ENCODE measurements at places on chromosomes 3 and 15.

DNA sequence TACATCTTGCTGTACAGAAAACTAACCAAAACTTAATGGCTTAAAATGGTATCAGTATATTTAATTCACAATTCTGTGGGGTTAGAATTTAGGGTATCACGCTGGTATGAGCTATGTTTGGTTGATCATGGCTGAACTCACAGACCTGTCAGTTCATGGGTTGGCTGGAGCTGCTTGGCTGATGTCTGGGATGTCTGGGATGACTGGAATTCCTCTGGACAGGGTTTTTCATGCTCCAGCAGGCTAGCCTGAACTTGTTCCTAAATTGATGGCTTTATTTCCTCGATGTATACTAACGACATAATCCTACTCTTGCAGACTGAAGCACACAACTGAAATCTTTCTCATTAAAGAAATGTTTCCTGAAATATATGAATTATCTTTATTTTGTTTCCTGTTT is 338.9 kb upstream of the GBE1 start:
- DNase-seq = no peak

DNA sequence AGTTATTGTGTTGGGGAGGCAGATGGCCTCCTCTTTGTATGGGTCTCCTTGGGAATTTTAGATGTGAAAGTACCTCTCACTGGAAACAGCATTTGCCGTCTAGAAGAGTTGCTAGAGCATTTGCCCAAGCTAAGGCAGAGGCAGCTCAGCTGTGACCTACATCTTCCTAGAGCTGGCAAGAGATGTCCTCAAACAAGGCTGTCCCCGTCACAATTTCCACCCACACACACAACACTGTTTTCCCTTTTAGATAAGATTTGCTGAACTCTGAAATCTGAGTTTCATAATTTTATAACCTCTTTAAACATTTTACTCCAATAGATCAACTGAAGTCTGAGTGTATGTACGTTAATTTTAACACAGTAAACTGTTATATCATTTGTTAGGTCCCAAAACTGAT is 352.6 kb downstream of the EPHB1 start:
- DNase-seq = no peak

- DNase-seq = no peak
These were observed 169.5 kb upstream of the SMAD3 start for GRCh38 chr15:66895794-66896453.

- no peak for DNase-seq
These were observed 59.1 kb upstream of the SLC6A1 start for GRCh38 chr3:10933470-10933804.

- DNase-seq = no peak
These were observed 418.1 kb downstream of the OCA2 start for GRCh38 chr15:27681038-27681437.

- no peak for DNase-seq
These were observed 16.9 kb upstream of the SCAMP5 start for GRCh38 chr15:74978503-74978902.

- DNase-seq = no peak
These were observed 4.2 kb downstream of the HHATL start for GRCh38 chr3:42698216-42698910.

DNA sequence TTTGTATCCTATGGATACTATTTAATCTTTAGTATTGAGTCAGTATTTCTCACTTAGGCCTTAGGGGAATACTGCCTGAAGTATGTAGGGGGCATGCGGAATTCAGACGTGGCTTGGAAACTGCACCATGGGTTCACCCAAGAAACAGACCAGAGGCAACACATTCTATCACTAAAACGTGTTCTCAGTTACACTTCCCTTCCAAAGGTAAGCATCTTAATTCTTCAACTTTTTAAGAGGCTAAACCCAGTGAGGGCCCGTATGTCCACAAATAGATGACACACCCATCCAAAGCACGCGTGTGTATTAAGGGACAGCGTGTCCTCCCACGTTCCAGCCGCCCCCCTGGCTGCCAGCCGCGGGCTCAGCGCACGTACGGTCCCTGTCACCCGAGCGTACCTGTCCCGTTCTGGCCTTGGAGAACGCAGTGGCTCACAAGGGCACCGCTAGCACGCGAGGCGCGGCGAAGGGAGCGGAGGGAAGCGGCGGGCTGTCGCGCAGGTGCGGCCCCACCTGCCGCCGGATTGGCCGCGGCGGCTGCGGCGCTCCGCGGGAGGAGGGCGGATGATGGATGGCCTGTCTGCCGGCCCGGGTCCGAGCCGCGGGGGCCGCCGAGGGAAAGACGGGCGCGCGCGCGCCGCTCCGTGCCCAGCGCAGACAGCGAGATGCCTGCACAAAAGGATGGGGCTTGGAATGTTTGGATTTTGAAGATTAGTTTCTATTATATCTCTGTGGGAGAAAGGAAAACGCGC is 1003.9 kb upstream of the NR2F2 start:
- no peak for DNase-seq

DNA sequence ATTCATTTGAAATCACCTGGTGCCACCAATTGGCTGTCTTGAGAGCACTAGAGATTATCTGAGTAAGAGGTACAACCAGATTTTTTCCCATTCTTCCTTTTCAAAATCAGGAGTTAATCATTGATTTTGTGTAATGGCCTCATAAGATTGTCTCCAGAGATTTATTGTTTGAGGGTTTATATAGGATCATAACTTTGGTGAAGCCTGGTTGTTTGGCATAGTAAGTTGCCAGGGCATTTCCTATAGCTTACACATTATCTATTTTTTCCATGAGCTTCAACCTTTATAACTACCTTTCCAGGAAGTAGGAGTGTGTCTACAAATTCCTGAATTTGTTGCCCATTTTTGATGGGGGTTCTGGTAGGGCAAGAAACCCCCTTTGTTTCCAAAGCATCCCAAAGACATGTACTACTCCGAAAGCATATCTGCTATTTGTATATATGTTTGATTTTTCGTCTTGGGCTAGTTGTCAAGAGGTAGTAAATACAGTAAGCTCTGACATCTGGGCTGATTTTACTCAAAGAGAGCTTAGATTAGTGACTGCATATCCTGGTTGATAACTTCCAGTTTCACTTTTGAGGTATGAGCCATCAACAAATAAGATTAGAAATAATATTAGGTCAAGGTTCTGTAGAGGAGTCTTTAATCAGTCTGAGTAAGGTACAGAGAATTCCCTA is 11.7 kb upstream of the PRR23B start:
- no peak for DNase-seq

- no peak for DNase-seq
These were observed 15.6 kb upstream of the GYG1 start for GRCh38 chr3:148975696-148976095.

DNA sequence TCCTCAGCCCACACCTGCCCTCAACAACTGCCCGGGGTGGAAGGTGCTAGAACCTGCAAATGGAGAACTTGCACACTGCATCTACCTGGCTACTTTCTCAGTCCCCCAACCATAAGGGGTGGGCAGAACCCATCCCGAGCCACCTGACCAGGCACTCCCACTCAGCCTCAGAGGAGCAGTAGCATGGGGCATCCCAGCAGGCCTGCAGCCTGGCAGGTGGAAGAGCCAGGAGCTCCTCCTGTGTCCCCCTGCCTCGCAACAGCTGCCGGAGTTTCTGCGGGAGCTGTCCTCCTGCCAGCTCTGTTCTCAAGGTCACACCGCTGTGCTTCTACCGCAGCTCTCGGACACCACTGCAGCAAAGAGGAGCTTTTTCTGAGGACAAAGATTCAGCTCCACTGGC is 27.5 kb downstream of the RAB6B start:
- no peak for DNase-seq

DNA sequence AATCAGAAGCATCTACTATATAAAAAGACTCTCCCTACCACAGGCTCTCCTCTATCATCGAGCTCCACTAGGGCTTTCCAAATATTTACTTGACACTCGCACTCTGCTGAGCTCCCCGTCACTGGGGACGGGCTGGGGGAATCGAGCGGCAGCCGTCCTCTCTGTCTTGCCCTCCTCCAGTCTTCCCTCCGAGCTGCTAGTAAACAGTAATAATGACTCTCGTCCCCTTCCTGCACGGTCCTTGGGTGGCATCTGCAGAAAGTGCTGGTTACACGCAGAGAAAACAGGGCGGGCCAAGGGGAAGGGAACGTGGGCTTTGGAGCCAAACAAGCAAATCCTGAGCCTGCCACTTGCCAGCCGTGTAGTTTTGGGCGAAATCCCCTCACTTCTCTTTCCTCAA is 96.6 kb downstream of the LRIG1 start:
- no peak for DNase-seq

- no peak for DNase-seq
These were observed 2.1 kb upstream of the ALAS1 start for GRCh38 chr3:52195823-52196331.

- no peak for DNase-seq
These were observed 268.4 kb upstream of the ROPN1 start for GRCh38 chr3:124260206-124260915.

DNA sequence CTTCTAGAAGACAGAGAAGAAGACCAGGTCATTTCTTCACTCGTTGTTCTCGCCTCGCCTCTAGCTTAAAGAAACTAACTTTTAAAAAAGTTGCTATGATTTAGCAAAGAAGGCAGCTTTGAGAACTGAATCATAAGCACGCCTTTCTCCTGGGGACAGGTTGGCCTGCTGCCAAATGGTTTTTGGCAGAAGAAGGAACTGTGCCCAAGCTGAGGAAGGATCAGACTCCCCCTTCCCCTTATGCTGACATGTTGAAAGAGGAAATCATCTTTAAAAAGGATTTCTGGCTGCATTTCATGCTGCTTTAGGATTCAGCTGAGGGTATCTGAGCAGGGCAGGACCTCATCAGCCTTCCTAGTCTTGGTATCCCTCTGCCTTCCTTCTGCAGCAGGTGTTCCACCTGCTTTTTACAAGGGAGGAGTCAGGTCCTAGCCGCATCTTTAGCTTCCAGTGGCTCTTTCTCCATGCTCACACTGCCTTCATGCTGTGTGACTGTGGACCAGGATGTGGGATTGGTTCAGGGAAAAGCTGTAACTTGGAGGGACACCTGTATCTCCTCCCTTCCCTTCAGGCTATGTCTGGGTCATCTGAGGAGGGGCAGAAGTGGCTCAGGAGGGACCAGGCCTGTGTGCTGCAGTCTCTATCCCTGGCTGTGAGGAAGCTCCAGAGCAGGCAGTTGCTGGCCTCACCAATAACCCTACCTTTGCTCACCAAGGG is 34.1 kb upstream of the HACD2 start:
- no peak for DNase-seq

DNA sequence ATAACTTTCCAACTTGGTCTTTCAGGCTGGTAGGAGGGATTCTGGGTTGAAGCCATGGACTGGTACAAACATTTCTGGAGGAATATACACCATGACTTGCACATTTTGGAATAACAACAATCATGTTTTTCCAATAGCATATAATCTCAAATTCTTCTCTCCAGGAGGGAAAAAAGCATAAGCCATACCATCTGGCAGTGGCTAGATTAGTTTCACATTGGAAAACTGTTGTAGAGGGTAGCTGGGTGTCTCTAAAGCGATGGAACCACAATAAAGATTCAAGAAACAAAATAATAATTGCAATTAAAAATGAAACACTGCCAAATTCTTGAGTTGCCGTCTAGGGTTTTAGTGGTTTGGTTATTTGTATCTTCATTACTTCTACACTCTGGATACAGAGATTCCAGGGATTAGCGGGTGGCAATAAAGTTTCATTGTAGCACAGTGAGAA is 278.5 kb upstream of the RASGRP1 start:
- no peak for DNase-seq

- no peak for DNase-seq
These were observed 10.1 kb upstream of the RBM5 start for GRCh38 chr3:50078622-50079021.

DNA sequence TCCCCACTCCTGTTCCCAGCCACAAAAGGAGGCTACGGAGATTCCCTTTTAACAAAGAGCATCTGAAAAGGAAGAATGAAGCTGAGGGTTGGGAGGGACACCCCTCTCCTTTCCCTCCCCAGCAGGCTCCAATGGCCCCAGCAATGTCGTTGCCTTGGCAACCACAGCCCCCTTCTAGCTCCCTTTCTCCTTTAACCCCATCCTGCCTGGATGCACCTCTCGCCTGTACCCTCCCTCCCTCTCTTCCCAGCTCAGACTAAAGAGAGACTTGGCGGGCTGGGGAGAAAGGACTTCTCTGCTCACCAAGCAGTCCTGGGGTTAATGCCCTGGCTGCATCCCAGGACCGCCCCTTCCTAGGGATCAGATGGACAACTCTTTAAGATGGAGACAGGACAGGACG is 7.1 kb upstream of the RPL29 start:
- DNase-seq = no peak

DNA sequence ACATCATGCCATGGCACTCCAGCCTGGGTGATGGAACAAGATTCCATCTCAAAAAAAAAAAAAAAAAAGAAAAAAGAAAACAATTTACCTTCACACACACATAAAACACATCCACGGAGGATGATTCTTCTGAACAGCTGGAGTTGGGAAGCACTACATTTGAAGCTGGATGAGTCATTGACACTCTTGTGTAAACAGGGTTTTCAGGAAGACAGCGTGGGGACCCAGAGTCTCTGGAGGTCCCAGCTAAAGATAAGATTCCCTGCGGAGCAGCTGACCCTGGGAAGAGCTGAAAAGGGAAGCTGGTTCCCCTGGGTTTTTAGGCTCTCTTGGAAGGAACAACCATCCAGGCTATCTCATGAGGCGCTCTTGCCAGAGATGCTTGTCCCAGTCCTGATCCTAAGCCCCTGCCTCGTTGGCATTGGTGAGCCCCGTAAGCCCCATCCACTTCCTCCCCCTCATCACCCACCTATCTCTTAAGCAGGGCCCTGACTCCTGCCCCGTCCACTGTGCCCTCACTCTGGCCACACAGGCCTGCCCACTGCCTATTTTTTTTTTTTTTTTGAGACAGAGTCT is 32.0 kb upstream of the FURIN start:
- DNase-seq = no peak

- DNase-seq = no peak
These were observed 124.6 kb upstream of the GBE1 start for GRCh38 chr3:81886081-81886480.

DNA sequence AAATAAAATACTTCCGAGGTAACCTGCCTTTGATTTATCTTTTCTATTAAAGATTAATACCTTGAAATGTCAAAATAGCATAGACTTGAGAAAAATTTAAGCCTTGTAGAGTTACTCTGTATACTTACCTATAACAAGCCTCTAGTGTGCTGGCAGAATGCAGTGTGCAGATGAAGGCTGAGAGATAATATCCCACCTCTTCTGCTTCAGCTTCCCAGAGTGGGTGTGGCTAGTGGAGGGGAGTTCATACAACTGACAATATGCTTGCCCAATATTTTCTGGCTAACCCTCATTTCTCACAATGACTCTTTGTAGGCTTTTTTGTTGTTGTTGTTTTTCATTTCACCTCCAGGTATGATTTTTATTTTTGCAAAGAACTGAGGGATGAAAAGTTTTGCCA is 15.7 kb upstream of the ZBTB20 start:
- DNase-seq = no peak

DNA sequence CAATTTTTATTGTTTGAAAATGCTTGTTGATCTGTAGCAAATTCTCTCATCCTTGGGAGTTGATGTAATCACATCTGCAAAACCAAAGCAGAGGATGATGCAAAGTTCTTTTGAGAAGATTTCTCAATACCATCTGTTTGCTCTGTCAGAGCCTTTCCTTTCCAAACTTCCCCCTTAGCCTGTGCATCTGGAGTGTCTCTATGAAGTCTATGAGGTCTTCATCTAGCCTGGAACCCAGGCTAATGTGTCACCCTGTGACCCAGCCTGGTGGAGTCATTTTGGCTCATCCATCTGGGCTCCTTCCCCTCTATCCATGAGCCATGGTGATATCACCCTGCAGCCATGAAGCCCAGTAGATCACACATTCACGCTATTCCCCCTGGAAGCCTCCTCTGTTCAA is 123.2 kb upstream of the SLC7A14 start:
- no peak for DNase-seq
